Activated CD4-positive, alpha-beta T cell treated with anti-CD3 and anti-CD28 coated beads for 1 hour (primary cell): ENCODE measurements at places on chromosomes 4 and X.

- DNase-seq: no peak
Observed at GRCh38 chr4:24337451-24338190, 246.7 kb downstream of the DHX15 start.

DNA sequence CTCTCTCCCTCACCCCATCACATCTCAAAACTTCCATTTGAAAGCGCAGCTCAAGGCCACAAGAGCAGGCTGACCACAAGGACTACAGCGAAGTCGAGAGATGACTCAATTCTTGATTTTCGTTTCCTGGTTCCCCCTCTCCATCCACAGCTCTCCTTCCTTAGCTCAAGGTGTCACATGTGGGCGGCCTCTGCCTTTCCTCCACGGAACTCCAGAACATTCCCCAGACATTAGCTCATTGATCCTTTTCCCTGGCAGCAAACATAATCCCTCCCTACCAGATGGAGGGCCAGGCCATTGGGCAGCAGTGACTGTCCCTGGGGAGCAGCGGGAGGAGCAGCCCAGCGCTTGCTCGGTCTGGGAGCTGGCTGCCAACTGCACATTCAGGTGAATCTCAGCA lies 56.3 kb downstream of the CCDC149 start:
- no peak for DNase-seq

DNA sequence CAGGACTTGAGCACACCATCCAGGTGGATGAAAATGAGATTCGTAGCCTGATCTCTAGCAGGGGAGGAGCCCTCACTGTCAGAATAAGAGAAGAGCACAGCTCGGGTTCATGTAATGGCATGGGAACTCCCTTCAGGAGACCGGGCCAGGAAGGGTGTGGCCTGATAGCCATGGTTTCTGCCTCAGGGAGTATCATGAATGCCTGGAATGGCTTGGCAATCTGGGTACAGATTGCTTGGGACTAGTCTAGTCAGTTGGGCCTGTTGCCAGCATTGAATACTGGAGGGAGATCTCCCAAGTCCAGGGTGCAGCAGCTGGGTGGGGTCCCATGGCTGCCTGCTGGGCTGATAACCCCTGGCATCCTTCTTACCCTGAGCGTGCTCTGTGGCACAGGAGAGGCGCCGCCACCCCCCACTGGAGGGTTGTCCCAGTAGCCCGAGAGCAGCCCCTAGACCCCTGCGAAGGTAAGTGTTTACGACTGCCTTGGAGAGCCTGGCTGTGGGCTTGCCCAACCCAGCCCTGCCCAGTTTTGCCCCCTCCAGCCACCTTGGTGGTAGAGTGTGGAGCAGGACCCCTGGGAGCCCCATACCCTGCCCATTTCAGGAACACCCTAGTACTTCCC lies 298.8 kb downstream of the TEX13A start:
- DNase-seq: no peak

- no peak for DNase-seq
Observed at GRCh38 chr4:4470208-4470607, 71.6 kb downstream of the STX18 start.

DNA sequence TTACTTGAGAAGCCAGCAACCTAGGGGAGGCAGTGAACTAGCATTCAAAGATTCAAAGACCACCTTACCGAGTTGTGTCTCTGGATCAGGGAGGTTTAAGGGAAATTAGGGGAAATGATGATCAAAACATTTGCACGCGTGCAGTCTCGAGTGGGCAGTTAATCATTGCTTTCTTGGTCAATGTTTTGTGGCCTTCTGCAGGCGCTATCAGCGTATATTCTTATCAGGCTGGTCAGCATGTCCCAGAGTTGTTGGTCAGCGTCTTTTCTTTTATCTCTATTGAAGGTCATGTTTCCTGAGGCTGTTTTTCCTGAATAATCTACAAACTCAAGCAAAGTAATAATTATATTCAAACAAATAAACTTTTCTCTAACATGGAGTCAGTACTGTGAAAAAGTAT lies 84.0 kb upstream of the ZNF81 start:
- DNase-seq: no peak

- no peak for DNase-seq
Observed at GRCh38 chr4:109303140-109303496, 660 bp upstream of the COL25A1 start.

GRCh38 chr4:58465031-58465430 lies 1354.8 kb upstream of the IGFBP7 start:
- DNase-seq: no peak

DNA sequence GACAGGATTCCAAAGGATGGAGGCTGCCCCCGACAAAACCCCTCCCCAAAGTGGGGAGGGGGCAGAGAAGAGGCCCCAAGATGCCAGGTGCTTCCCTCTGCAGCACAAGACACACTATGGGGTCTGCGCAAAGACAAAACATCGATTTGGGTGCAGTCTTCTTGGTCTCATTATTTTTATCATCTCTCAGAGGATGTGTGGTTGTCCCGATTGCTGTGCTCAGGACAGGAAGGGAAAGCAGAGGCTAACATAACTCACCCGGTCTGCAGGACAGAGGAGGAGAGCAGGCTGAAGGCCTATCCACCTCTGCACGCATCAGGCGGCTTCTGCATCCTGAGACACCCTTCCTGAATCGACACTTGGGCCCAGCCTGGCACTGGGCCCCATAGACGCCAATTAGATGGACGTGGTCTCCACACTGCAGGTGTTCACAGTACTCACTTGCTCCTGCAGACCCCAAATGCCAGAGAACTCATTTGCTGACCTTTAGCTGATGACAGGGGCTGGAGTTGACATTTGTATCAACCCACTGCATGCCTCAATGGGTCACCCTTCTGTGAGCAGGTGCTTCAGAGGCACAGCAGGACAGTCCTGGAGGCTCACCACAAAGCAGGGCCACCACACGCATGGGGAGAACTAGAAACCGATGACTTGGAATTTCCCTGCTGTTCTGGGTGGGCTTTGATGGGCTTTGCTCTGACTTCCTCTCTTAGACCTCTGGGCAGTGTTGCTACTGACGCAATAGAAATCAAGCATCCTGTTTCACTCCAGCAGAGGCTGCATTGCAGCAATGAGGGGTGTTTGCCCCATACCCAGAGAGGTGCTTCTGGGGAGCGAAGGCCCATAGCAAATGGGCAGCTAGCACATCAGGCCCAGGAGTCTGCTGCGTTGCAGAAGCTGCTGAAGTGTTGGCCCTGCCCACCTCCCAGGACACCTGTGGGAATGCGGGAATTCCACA lies 96.3 kb upstream of the ENPP6 start:
- no peak for DNase-seq

- no peak for DNase-seq
Observed at GRCh38 chr4:40722576-40723161, 27.1 kb upstream of the NSUN7 start.

- DNase-seq: no peak
Observed at GRCh38 chrX:9765737-9766097, at the start of gene GPR143. TSS of gene GPR143 (minus strand) at chrX:9765847. CDS start at chrX:9765817, 30 bp downstream.

- no peak for DNase-seq
Observed at GRCh38 chr4:21753084-21753760, 195.3 kb downstream of the KCNIP4 start.

GRCh38 chr4:159910721-159911120 lies 807.8 kb downstream of the RAPGEF2 start:
- DNase-seq: no peak

DNA sequence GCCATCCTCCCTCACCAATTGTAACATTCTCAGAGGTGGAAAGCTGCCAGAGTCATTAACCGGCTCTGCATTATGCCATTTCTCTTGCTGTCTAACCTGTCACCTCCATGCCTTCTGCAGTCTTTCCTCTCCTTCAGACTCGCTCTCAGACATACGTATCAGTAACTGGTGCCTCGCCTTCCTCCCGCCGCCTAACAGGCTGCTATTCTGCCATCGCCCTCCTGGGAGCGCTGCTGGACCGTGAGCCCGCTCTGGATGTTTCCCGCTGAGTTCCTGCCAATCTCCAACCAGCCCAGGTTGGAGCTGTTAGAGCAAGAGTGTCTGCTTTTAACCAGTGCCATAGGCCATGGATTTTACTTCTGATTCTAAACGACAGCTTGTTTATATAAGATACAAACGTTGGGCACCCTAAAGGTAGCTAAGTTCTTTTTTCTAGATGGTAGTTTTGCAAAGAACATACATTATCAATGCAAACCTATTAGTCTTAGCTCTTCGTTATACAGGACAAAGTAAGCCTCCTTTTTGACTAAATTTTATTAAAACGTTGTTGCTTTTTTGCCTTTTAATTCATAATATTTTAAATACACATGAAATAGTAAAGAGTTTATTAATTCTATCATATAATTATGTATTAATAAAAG lies 59.5 kb upstream of the NEIL3 start:
- DNase-seq: peak; percentile 38

GRCh38 chr4:6235901-6236640 lies 33.6 kb upstream of the WFS1 start:
- DNase-seq: no peak

- no peak for DNase-seq
Observed at GRCh38 chrX:31353095-31353494, 281.3 kb upstream of the FTHL17 start.

GRCh38 chr4:171817026-171817425 lies 3.8 kb downstream of the GALNTL6 start:
- DNase-seq: no peak

GRCh38 chrX:12711435-12712040 lies 79.7 kb upstream of the PRPS2 start:
- DNase-seq: no peak

- no peak for DNase-seq
Observed at GRCh38 chrX:4373791-4374190, 660.3 kb upstream of the PRKX start.

DNA sequence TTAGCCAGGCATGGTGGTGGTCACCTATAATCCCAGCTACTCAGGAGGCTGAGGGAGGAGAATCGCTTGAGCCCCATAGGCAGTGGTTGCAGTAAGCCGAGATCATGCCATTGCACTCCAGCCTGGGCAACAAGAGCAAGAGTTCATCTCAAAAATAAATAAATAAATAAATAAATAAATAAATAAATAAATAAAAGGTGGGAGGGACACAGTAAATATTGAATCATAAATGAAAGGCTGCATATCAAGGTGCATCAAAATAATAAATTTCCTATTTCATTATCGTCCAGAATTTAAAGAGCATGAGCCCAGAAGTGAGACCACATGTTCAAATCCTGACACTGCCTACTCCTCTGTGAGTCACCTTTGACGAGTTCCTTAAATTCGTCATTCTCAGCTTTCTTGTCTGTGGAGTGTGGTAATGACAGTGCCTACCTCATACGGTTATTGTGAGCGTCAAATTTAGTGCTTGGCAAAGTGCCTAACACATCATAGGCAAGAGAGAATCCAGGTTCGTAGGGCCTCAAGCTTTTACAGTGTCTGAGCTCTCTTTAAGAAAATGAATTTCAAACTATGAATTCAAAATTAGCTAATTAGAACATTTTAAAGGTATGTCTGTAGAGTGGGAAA lies 49.9 kb downstream of the IL15 start:
- DNase-seq: no peak

- no peak for DNase-seq
Observed at GRCh38 chrX:46198858-46199257, 346.4 kb downstream of the ZNF674 start.

- DNase-seq: no peak
Observed at GRCh38 chrX:774536-774935, 143.9 kb downstream of the SHOX start.

DNA sequence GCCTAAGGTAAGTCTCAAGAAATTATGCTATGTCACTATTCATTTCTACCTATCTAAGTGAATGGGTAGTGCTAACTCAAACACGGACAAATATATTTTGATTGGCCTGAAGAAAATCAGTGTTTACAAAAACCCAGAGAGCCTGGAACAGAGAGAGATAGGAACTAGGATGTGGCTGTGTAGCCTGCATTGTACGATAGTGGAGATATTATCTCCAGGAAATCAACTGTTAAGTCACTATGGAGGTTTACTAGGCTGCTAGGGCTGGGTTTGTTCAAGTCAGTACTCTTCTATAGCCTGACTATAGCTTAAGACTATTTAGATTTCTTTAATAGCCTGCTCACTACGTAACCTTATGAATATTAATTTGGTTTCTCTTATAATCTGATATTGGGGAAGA lies 127.9 kb downstream of the TACR3 start:
- DNase-seq: no peak

DNA sequence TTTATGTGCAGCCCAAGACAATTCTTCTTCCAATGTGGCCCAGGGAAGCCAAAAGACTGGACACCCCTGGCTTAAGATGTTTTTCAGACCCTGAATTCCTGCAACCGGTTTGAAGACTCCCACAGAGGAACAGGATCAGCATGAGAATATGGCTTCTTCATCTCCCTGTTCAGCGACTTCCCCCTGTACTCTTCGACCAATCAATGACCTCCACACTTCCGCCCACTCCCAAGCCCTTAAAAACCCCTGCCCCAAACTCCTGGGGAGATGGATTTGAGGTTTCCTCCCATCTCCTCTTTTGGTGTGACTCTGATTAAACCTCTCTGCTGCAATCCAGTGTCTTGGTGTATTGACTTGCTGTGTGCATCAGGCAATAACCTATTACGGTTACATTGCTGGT lies 344.4 kb downstream of the NR3C2 start:
- DNase-seq: no peak

DNA sequence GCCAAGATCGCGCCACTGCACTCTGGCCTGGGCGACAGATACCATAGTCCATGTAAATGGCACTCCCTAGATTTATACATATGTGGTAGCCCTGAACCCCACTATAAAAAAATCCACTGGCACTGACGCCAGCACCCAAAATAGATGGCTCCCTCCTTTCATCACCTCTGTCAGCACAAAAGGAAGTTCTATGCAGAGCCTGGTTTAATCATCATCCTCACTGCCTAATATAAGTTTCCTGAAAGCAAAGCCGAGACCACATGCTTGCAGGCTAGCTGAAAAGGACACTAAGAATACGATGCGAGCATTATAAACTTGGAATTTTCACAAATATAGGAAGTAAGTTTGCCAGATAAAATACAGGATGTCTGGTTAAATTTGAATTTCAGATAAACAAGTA lies 27.5 kb upstream of the DOCK11 start:
- DNase-seq: no peak

DNA sequence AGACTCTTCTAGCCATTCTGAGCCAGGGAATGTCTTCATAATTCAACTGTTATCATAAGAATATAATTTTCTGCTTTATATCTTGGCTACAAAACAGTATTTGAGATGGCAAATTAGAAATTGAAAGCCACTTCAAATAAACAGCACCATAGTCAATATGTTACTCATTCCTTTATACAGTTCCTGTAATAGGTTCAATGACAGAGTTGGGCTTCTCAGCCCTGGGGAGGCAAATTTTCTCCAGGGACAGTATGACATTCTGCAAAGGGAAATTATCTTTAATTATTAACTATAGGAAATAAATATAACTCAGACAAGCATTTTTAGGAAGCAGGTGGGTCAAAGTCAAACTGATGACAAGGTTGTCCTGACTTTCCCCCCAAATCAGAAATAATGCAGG lies 71.9 kb upstream of the RPS6KA6 start:
- DNase-seq: no peak

GRCh38 chr4:808860-809570 lies 16.9 kb downstream of the CPLX1 start:
- no peak for DNase-seq

DNA sequence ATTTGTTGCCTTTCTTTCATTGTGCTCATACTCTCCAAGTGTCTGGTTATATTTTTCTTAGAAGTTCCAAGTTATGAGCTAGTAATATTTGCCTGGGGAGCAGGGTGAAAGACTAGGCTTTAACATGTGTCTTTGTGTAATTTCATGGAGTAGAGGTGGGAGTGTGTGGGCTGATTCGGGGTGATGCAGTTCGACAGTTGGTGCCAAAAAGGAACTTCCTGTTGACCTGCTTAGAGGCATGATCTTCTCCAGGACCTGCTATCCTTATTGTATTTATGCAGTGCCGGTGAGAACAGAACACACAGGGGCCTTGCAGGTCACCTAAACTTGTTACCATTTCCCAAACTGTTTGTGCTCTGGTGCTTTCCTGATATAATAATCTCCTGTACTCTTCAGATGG lies 21.2 kb downstream of the USP53 start:
- no peak for DNase-seq
